ENCODE measurements at places on chromosomes 12 and 14.

DNA sequence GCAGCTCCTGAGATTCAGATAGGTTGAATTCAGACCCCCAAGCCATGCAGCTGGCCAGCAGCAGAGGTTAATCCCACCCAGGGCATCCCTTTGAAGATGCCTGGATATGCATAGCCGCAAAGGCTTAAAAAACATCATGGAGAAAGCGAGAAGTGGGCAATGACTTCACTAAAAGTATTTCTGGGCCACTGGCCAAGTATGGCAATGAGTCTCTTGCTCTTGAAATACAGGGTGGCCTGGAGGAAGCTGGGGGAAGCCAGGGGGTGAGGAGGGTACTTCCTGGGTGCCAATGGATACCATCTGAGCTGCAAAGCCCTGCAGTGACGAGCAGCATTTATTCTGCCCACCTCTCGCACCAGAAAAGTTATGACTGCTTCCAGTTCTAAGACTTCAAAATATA is 539.3 kb upstream of the TBX3 start:
- DNase-seq = no peak

- no peak for DNase-seq
These were observed 177.5 kb downstream of the DAD1 start for GRCh38 chr14:22411398-22412055.

GRCh38 chr14:99524804-99525698 is 43.8 kb downstream of the CCNK start:
- DNase-seq = no peak

- DNase-seq = no peak
These were observed 16.5 kb downstream of the KLHL28 start for GRCh38 chr14:44945264-44945663.

- peak; percentile 13 for DNase-seq
These were observed 57.9 kb upstream of the SLC38A2 start for GRCh38 chr12:46430340-46430948.

GRCh38 chr14:49691031-49691430 is 1.9 kb upstream of the KLHDC1 start:
- no peak for DNase-seq

DNA sequence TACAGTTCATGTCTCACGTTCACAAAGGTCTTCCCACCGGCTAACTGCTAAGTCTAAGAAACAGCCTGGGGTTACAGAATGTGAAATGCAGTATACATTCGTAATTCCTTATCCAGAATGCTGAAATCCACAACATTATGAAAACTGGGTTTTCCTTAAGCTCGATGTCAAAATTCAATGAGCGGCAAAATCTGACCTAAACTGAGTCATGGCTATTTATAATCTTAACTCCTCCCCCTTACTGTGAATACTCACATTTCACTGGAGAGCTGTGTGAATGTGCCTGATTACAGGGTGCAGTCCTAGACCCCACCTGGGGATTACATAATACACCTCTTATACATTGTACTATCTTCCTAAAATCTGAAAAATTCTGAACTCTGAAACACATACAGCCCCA is 35.3 kb downstream of the STX2 start:
- no peak for DNase-seq
